ENCODE measurements at places on chromosomes 5 and 9.

- DNase-seq, result peak; percentile 33
These were observed 41.3 kb downstream of the PFDN1 start for GRCh38 chr5:140261403-140262171.

DNA sequence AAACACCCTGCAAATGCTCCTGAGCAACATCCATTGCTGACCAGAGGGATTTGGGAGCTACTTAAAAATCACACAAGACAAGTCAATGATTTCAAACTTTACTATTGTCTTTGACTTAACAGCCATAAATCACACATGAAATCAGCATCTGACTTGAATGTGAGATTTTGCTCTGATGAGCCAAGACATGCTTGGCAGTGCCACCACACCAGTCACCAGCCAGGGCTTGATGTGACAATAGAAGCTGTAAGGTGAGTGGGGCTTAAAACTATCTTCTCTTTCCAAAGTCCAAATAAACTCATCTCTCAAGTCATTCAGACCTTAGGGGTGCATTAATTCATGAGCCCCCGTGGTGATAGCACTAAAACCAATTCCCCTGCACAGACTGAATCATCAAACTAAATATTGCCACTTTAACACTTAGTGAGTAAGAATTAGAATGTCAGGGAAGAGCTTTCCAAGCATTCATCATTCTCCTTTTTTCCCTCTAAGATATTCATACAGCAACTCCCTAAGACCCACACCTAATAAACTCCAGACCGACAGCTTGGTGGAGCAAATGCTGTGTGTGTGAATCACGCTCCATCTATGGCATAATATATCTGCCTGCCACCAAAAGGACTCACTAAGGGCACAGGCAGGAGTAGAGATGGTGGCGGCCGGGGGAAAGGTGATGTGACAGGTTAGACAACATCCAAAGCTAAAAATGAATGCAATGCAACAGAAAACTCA lies 119.4 kb downstream of the SPOCK1 start:
- DNase-seq, result no peak

- DNase-seq, result no peak
These were observed 44.0 kb upstream of the PLPP1 start for GRCh38 chr5:55578771-55579170.

DNA sequence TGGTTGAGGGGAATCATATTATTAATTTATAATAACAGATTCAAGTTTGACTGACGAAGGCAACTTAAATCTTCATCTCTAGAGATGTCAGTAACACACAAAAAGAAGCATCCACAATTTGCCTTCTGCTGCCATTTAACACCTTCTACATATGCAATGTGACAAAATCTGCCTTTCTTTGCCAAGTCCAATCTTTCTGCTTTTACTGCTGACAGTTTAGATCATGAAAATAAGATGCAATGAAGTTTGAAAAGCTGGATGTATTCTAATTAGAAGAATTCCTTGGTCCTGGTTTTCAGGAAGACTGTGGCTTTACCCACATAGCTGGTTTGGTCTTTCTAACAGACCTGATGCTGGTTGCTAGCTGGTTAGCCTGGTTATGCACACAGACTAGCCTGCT lies 178.9 kb downstream of the ACER2 start:
- DNase-seq, result no peak

- DNase-seq, result peak; percentile 65
These were observed 49.9 kb downstream of the ZFAND5 start for GRCh38 chr9:72315089-72315509.

GRCh38 chr5:43432486-43433375 lies 20.5 kb upstream of the CCL28 start:
- DNase-seq, result no peak

DNA sequence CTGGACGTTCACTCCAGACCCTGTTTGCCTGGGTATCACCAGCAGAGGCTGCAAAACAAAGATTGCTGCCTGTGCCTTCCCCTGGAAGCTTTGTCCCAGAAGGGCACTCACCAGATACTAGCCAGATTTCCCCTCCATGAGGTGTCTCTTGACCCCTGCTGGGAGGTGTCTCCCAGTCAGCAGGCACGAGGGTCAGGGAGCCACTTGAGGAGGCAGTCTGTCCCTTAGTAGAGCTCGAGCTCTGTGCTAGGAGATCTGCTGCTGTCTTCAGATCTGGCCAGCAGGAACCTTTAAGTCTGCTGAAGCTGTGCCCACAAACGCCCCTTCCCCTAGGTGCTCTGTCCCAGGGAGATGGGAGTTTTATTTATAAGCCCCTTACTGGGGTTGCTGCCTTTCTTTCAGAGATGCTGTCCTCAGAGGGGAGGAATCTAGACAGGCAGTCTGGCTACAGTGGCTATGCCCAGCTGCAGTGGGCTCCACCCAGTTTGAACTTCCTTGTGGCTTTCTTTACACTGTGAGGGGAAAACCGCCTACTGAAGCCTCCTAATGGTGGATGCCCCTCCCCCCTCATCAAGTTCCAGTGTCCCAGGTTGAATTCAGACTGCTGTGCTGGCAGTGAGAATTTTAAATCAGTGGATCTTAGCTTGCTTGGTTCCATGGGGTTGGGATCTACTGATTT lies 253.9 kb downstream of the SPATA31D1 start:
- no peak for DNase-seq

DNA sequence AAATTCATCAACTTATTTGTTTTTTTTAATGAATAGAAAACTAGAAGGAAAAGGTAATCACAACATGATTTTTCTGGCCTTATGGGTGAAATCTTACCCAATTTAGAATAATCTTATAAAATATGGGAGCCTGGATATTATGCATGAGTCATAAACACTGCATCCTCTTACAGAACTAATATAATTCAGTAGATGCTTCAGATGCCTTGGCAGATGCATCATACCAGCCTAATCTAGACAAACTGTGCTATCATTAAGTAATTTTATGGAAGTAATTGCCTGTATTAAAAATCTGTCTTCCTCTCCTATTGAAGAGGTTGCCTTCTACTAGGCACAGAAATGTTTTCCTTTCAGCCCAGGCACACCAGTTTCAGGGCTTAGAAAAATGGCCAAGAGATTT lies 2384.6 kb upstream of the WWC1 start:
- no peak for DNase-seq

All from NCI-H1092 treated with DMSO at 0.1 percent for 48 hours (cell line).